ENCODE measurements at places on chromosomes 11 and 22.
A peak's percentile ranks its signal among the peaks of the same experiment; 100 is the strongest.

DNA sequence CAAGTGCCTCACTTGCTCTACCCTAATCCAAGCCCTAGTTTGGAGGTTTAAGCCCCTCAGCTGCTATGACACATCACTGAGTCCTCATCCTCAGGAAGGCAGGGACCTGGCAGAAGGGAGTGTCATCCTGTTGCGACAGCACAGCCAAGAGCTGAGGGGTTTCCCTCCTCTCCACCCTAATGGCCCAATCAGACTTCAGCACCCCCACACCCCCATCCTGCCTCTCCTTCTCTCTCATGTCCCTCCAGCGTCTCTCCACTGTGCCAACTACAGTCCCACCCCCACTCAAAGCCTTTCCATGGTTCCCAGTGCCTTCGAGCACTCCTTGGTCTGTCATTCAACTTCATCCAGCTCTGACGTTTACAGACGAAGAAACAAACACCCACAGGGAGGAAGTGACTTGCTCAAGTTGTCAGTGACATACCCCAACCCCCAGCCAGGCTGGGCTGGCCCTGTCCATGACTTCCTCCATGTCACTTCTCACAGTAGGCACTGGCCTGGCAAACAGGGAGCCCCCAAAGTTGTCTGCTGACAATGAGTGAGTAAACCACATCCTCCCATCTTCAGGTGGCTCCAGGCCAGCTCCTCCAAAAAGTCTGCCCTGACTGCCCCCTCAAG is 15.6 kb downstream of the ARAP1 start:
- peak; percentile 73 for DNase-seq

GRCh38 chr11:12169822-12170221 is 59.4 kb downstream of the MICAL2 start:
- DNase-seq = no peak

- DNase-seq = no peak
These were observed 36.0 kb upstream of the YPEL1 start for GRCh38 chr22:21771631-21771976.

GRCh38 chr11:88552379-88553062 is 215.0 kb upstream of the CTSC start:
- no peak for DNase-seq

DNA sequence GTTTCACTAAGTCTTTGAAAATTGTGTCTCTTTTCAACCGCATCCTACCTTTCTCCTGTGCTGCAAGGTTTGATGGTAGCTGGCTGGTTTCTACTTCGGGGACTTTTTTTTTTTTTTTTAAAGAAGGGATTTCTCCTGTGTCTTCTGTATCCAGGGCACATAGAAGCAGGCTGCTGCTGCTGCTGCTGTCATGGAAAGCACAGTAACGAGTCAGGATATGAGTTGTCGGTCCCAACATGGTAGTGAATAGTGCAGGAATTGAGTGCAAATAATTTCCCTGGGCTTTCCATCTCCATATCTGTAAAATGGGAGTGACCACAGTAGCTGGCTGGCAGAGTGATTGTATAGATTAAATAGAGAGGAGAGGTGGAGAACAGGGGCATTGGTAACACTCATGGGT is 118.3 kb upstream of the NAV2 start:
- no peak for DNase-seq

DNA sequence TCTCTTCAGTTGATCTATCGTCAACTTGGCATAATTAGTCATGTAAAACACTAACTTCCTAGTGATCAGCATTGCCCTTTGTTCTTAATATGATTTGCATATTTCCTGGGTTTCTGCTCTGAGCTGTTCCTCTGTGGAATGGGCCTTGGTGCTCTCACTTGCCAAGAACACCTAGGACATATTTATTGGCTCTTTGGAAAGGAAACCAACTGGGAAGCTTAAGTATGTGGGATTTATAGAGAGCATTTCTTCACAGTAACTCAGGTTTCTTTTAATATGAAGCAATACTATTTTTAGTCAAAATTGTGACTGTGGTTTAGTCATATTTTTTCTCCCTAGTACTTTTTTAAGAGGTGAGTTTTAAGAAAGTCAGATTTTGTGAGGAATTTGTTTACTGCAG is 28.8 kb downstream of the FAT3 start:
- no peak for DNase-seq

- DNase-seq = no peak
These were observed 653 bp downstream of the PCSK7 start for GRCh38 chr11:117230999-117231841.

GRCh38 chr11:2585566-2586086 is 114.2 kb downstream of the KCNQ1OT1 start:
- no peak for DNase-seq

GRCh38 chr11:86438685-86439084 is 64.0 kb downstream of the CCDC81 start:
- DNase-seq = peak; percentile 37

DNA sequence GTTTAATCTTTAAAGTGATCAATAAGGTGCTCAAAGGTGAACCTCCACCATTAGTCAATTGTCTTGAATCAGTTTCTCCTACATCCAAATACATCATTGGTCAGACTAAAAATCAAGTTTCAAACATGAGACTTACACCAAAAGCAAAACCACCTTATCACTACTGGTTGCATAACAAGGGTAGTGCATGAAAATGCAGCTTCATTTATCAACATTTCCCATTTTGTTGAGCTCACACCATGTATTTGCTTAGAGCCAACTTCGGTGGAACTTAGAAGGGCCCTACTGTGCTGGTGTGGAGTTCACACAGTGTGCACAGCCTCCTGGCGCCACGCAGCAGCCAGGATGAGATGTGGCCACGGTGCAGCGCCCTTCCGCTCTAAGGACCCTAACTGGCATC is 23.1 kb upstream of the PHLDA2 start:
- no peak for DNase-seq

- no peak for DNase-seq
These were observed 3.3 kb downstream of the SEC14L4 start for GRCh38 chr22:30502153-30502552.

DNA sequence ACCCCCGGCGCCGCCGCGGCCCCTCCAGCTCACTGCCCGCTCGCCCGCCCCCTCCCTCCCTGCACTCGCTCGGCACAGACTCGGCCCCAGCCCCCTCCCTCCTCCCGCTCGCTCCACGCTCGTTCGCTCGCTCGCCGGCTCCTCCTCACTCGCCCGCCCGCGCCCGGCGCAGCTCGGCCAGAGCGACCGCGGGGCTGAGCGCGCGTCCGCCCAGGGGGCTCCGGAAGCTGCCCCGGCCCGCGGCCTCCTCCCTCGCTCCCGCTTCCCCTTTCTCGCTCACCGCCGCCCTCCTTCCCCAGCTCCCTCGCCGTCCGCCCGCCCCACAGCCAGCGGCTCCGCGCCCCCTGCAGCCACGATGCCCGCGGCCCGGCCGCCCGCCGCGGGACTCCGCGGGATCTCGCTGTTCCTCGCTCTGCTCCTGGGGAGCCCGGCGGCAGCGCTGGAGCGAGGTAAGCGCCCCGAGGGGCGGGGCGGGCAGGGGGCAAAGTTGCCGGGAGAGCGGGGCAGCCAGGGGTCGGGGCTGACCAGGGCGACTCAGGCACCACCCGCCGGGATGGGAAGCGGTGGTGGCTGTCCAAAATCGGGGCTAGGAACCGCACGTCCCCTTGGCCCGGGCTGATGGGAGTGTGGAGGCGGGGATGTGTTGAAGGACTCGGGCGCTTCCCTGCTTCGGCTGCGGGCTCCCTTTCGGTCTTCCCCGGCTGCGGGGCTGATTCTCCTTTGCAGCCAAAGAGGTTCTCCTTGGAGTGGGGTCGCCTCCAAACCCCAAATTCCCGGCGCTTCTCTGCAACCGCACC is at the start of gene SEZ6L:
SEZ6L (plus strand) TSS at position 148 of the 797 bp plus-strand sequence; CDS start at position 356, 208 bp downstream.
- DNase-seq = no peak

- no peak for DNase-seq
These were observed 432.9 kb downstream of the TENM4 start for GRCh38 chr11:79007771-79008402.

GRCh38 chr11:66172146-66172545 is 96.3 kb upstream of the RAB1B start:
- no peak for DNase-seq

GRCh38 chr11:68950270-68950669 is 30.5 kb downstream of the MRGPRD start:
- DNase-seq = peak; percentile 65

GRCh38 chr11:2194877-2195755 is 23.5 kb upstream of the TH start:
- peak; percentile 70 for DNase-seq

DNA sequence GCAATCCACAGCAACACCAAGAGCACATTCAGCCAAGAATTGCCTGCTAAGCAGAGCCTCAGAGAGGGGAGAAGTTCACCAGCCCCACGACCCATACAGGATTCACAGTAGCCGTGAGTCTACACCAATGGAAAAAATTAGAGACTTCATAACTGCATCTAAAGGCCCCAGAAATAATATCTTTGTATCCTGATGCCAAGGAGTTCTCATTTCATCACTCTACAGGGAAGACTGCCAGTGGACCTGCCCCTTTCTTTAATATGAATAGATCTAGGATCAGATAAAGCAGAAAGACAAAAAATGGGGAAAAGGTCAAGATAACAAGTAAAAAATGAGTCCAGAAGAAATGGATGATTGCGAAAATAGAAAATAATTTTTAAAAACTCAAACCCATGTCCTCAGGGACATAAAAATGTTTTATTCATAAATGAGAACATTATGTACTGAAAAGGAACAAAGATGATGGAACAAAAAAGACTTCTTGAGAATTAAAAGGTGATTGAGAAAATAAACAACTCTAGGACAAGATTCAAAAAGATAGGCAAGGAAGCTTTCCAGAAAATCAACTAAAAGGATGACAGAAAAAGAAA is 9.5 kb downstream of the APOL3 start:
- DNase-seq = no peak

- no peak for DNase-seq
These were observed 107.1 kb upstream of the CADM1 start for GRCh38 chr11:115611343-115611742.

- no peak for DNase-seq
These were observed at the start of gene LGALS12 for GRCh38 chr11:63505857-63506528. Gene LGALS12, plus strand, starts transcription at chr11:63506084. Its CDS starts 375 bp downstream, at chr11:63506459.

GRCh38 chr11:104898685-104899013 is 389 bp upstream of the CASP12 start:
- DNase-seq = no peak

GRCh38 chr11:30917859-30918478 is 331.8 kb upstream of the MPPED2 start:
- DNase-seq = no peak

DNA sequence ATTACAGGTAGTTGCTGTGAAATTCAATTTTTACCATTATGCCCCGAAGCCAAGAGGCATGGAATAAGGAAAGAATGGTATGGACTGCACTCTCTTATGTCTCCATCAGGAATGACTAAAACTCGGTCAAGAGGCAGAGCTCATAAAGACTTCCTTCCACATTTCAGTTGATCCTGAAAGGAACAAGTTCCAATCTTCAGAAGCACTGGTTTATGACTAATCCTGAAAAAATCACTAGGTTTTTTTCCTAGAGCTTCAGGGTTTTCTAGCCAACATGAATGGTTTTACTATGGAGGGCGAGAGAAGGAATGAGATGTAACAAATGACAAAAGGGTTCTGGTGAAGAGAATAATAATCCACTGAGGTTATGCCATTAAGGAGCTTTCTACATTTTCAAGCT is 832.2 kb downstream of the NTM start:
- DNase-seq = no peak

GRCh38 chr11:120649316-120649715 is 137.8 kb downstream of the GRIK4 start:
- DNase-seq = no peak

GRCh38 chr22:46473896-46474557 is 63.4 kb downstream of the CELSR1 start:
- no peak for DNase-seq
